ENCODE measurements at places on chromosomes 16 and 17. TPM values are rescaled to one million over a fixed set of nuclear protein-coding genes. Genes with fewer than 3 reads are reported as not detected.

The TP53TG3B gene
- not detected for total RNA-seq

The RARA gene
- total RNA-seq: 29.6 TPM

The CUEDC1 gene
- 22.9 TPM for total RNA-seq

DNA sequence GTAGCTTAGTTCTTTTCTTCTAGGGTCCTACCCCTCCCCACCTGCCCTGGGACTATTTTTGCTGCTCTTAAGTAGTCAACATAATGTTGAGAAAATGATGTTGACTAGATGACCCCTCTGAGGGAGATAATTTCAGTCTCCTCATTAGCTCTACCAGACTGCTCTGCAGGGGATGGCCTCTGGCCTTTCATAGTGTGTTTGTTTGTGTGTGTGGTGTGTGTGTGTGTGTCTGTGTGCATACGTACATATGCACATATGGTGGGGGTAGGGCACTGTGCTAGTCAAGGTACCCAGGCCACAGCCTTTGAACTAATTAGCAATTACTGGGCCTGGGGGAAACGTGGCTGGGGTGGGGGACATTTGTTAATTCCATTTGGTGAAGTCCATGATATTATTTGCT, 254.0 kb downstream of the SHISA9 start:
- no peak for DNase-seq

GRCh38 chr16:69138608-69139007, 6.2 kb downstream of the UTP4 start:
- no peak for DNase-seq
